ENCODE measurements at places on chromosomes 7 and 10.

GRCh38 chr7:103919272-103919868, 70.1 kb downstream of the RELN start:
- DNase-seq: no peak

- DNase-seq: no peak
Measured at GRCh38 chr10:12111528-12111927, 17.9 kb upstream of the SEC61A2 start.

DNA sequence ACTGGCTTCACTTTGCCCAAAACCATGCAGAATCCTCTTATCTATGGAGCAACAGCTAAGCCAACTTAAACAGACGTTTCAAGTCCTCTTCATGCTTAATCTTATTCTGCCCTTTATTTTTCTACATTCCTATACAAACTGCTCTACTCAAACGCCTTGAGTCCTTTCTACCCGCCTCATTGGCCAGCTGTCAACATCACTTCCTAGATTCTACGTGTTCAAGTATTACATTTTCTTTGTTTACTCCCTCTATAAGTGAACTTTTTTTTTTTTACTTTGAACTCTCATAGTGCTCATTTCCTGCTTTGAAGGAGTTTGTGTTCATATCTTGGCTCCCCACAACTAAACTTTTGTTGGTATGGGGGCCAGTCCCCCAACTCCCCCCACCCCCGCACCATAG, 28.9 kb upstream of the SLC26A5 start:
- no peak for DNase-seq

DNA sequence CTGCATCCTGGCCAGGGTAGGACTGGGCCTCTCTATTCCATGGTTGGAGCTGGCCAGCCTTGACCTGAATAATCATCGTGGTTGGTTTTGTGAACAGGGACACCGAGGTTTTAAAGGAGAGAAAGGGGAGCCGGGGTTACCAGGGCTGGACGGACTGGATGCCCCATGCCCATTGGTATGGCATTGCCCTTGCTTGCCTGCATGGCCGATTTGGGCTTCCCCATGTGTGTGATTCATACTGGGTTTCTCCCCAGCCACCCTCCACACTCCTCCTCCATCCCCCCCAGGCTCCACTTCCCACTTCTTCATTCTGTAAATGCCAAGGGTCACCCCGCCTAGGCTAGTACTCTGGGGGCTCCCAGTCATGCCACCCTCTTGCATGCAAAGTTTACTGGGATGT, 98.8 kb upstream of the MACROH2A2 start:
- no peak for DNase-seq

DNA sequence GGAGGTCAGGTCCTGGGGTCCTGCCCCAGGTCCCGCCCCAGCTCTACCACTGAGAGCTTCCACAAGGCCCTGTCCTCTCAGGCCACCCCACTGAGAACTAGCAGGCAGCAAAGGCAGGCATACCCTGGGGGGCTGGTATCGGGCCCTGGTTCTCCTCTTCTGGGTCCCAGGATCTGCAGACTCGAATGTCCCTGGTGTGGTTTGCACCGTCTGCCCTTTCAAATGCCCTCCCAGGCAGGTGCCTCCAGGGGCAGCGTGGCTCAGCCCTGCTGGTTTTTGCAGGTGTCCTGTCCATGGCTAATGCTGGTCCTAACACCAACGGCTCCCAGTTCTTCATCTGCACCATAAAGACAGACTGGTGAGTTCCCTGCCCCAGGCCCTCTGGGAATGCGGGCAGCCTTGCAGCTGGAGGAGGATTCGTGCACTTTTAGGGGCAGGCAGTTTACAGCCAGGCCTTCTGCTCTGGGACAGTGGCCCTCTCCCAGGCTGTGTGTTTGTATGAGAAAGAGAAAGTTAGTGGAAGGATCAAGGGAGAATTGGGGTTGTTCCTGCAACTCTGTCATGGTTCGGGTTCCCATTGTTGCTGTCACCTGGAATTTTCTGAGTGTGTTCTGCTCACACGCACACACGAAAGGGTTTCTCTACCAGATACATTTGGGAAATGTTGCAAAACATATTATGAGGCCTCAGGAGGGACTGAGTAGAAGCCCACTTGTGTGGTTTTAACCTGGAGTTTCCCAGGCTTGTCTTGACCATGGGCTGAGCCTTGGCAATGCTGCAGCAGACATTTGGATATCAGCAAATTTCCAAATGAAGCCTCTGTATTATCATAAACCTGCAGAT, 5.0 kb downstream of the PPIF start:
- DNase-seq: no peak

- DNase-seq: no peak
Measured at GRCh38 chr10:120174491-120174890, 282.0 kb downstream of the SEC23IP start.

DNA sequence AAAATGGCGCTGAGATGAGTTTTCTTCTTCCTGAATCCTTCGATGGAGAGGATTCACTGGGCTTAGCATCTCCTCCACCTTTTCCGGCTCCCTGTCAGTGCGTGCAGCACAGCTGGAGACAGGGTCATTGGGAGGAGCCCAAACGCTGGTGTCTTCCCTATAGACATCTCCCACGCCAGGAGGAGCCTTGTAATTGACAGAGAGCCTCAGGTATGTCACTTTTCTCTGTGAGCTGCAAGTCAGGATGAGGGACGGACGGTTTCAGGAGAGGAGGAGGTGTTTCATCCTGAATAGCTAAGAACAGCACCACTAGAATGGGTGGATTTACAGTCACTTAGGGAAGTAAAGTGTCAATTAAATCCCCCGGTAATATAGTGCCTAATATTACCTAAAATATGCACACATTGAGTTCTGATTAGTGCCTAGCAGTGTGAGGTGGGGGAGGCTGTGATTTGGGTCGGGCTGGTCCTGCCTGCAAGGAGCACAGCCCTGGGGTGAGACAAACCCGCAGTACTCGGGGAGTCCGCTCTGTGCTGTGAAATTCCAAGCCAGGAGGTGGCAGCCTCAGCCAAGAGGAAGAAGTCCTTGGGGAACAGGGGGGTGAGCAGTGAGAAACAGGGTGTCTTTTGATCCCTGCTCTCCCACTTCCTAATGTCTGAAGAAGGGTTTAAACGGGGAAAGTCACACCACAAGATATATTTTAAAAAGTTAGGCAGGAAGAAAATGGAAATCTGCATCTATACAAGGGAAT, 28.2 kb downstream of the IL15RA start:
- no peak for DNase-seq

- no peak for DNase-seq
Measured at GRCh38 chr7:41874201-41874785, 171.4 kb upstream of the INHBA start.

GRCh38 chr7:47816647-47817046, 131.6 kb downstream of the PKD1L1 start:
- no peak for DNase-seq

- DNase-seq: no peak
Measured at GRCh38 chr10:79079490-79080355, 11.0 kb downstream of the ZMIZ1 start.

- no peak for DNase-seq
Measured at GRCh38 chr7:101767544-101767943, 49.9 kb upstream of the CUX1 start.

GRCh38 chr10:108561649-108562048, 1361.7 kb downstream of the XPNPEP1 start:
- no peak for DNase-seq

DNA sequence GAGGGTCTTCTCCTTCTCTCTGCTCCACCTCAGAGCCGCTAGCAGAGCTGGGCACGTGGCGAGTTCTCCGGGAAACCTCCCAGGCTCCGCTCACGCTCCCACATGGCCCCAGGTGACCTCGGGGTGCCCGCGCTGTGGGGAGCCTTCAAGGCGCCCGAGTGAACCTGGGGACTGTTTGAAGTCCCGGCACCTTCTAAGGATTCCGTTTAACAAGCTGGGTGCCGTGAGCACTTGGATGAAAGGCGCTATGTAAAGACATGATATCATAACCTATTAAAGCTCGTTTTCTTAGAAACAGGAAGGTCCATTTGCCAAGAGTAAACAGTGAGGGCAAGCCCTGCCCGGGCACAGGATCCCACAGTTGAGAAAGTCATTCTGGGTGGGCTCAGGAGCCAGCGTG, 15.8 kb upstream of the MYL10 start:
- DNase-seq: no peak

GRCh38 chr10:109007514-109007913, 915.8 kb downstream of the XPNPEP1 start:
- DNase-seq: no peak

- DNase-seq: no peak
Measured at GRCh38 chr7:70553364-70553763, 578.6 kb upstream of the GALNT17 start.

- DNase-seq: no peak
Measured at GRCh38 chr10:29630205-29631048, 4.3 kb downstream of the SVIL start.

- no peak for DNase-seq
Measured at GRCh38 chr7:15686295-15686956, at the start of gene MEOX2. Gene MEOX2 (minus strand): TSS chr7:15686683. CDS start chr7:15686402, 281 bp downstream.

- no peak for DNase-seq
Measured at GRCh38 chr10:66187053-66187733, 738.6 kb upstream of the LRRTM3 start.

DNA sequence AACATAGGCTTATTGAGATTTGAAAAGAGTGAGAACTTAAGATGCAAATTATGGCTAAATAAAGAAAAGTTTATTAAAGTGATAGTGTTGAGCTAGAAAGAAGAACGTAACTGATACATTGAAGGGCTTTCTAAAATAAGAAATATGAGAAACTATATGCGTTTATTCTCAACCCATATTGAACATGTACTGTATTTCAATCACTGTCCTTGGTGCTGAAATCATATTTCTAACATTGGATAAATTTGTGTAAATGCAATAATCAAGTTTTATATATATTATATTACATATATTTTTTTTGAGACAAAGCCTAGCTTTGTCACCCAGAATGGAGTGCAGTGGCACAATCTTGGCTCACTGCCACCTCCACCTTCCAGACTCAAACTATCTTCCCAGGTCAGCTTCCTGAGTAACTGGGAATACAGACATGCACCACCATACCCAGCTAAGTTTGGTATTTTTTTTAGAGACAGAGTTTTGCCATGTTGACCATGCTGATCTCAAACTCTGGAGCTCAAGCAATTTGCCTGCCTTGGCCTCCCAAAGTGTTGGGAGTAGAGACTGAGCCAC, 1065.8 kb downstream of the REEP3 start:
- no peak for DNase-seq

DNA sequence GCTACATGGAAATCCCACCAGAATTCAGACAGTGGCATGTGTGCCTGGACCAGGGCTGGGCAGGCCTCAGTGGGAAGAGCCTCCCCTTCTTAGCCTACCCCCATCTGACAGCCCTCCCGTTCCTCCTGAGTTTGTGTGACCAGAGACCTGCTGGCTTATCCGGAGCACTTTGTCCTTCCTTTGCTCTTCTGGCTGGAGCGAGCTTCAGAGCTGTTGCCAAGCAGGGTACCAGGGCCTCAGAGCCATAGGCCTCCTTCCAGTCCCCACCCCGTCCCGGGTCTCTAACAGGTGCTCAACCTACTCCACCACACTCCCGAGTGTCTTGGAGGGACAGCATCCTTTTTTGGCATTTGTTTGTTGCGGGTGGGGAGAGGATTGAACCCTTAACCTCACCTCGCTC, 26.5 kb upstream of the TRIM8 start:
- no peak for DNase-seq

DNA sequence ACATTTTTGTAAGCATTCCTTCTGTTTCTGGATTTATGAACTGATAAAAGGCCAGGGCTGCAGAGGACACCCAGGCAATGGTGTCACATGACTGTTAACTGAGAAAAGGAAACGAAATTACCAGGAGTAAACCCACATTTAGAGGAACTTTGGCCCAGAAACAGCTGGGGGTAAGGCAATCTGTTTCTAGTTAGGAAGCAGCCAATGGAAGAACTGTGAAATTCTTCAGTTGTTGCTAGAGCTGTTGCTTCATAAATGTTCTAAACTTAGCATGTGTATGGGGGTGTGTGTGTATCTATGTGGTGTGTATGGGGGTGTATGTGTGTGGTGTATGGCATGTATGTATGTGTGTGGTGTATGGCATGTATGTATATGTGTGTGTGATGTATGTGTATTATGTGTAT, 11.8 kb upstream of the PDCD4 start:
- DNase-seq: no peak

DNA sequence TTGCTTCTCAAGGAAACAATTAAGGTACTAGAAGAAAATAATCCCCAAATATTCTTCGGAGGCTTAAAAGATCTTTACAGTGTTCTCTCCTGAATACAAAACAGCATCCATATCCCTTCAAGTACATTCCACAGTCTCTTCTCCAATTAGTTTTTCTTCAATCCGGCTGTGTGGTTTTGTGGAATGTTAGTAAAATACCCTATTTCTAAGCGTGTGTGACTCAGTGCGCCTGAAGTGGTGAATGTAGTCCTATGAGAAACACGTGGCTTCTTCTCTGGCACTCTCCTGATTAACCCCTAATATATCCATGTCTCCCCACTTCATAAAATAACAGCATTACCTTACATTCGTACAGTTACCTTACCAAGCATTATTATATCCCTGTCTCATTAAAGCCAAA, 570.2 kb downstream of the ARL4A start:
- no peak for DNase-seq

- DNase-seq: no peak
Measured at GRCh38 chr7:98657736-98658135, 40.7 kb downstream of the NPTX2 start.

DNA sequence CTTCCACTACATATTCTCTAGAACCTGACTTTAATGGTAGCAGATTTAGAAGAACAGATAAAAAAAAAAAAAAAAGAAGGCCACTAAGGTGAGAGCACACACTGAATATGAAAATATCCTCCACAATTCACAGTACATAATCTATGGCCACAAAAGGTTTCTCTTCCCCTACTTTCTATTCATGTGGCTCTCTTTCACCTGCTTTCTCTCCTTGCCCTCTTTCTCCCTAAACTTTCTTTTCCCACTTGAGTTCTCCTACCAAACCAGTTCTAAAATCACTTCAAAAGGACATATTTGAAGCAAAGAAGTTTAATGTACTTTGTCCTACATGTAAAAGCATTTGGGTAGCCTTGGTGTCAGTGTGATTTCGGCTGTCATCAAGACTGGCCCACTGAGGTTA, 18.5 kb upstream of the DLX6 start:
- DNase-seq: no peak

DNA sequence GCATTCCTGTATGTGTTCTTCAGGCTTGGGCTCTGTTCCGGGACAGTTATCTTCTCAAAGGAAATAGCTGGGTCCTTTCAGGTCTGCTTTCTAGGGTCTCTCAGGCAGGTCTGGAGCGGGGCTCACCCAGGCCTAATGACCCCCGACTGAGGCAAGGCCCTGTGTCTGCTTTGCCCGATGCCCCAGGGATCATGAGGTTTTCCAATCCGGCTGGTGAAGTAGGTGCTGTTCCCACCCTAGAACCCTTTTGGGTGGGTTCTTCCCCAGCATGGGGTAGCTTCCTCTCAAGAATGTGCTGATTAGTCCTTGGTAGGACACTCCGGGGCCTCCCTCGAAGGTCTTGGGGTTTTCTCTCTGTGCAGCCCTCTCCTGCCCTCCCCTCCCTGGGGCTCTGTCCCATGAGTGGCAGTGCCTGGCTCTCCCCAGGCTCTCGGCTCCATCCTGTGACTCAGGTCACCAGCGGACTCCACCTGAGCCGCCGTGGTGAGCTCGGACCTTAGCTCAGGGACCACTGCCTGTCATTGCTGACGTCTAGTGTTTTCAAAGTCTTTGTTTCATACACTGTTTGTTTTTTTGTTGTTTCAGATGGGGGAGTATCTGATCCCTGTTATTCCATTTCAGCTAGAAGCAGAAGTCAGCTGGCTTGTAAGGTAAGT, 71.0 kb upstream of the NKX6-2 start:
- DNase-seq: no peak

All from activated naive CD4-positive, alpha-beta T cell (primary cell).